Stimulated activated memory B cell treated with anti-CD40 and anti-IgM and Interleukin-4, amounts not matched to agents 10 μg/mL and 1 μg/mL and 100 μg/mL, for 72 hours (primary cell): ENCODE measurements at places on chromosomes 11 and 22.

DNA sequence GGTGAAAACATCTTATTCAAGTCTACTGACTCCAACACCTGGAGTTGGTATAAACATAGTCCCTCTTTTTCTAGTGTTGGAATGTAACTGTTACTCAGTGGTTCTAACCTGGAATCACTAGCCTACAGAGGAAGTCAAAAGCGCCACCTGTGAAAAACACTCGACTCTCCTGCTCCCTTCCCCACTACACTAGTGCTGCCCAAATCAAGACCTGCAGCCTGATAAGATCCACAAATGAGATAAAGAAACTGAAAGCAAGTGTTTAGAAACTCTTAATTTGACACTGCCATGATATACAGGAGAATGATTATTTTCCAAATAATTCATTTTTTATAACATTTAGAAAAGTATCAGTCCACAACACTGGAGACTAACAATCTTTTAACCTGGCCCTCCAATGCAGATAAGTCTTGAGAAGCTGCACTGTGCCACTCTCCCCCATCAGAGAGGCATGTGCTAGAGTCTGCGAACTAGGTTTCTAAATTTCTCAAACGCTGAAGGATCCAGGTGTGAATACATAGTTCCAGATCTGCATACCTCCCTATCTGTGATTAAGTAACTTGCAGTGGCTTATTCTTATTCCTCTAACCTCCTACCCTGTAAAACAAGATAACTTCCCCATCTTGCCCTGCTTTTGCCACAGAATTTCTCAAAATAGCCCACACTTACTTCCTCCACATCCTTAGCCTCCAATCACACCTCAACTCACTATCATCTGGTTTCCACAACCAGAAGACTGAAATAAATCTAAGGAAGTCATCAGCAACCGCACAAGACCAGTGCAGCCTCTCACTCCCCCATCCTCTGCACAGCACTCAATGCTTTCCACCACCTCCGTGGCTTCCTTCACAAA is 88.1 kb downstream of the RRAS2 start:
- peak; percentile 83 for ATAC-seq

GRCh38 chr11:74777038-74777437 is 28.4 kb downstream of the RNF169 start:
- ATAC-seq, result no peak

- ATAC-seq, result peak; percentile 79
Measured at GRCh38 chr11:78228467-78228866, 39.7 kb downstream of the USP35 start.

DNA sequence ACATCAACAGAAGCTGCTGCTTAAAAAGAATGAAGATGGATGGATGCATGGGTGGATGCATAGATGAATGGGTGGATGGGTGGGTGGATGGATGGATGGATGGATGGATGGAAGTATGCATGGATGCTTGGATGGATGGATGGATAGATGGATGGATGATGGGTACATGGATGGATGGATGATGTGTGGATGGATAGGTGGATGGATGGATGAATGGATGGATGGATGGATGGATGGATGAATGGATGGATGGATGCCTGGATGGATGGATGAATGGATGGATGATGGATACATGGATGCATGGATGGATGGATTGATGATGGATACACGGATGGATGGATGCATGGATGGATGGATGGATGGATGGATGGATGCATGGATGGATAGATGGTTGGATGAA is 110.8 kb downstream of the LDLRAD3 start:
- ATAC-seq, result no peak

GRCh38 chr11:530960-531831 is 4.2 kb downstream of the HRAS start:
- ATAC-seq, result no peak

DNA sequence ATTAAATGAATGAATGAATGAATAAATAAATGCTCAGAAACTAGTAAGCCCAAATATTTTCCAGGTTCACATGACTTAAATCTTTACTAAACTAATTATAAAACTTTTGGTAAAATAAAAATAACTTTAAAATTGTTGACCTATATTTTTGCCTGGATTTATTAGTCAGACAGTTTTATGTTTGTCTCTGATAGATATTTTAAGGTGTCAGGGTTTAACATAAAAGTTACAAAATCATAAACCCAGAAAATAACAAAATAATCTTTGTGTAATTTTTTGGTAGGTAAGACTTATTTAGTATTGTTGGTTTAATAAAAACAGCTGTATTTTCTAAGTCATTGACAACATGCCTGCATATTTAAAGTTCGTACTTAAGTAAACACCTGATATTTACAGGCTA is 27.4 kb upstream of the HEPHL1 start:
- ATAC-seq, result no peak

DNA sequence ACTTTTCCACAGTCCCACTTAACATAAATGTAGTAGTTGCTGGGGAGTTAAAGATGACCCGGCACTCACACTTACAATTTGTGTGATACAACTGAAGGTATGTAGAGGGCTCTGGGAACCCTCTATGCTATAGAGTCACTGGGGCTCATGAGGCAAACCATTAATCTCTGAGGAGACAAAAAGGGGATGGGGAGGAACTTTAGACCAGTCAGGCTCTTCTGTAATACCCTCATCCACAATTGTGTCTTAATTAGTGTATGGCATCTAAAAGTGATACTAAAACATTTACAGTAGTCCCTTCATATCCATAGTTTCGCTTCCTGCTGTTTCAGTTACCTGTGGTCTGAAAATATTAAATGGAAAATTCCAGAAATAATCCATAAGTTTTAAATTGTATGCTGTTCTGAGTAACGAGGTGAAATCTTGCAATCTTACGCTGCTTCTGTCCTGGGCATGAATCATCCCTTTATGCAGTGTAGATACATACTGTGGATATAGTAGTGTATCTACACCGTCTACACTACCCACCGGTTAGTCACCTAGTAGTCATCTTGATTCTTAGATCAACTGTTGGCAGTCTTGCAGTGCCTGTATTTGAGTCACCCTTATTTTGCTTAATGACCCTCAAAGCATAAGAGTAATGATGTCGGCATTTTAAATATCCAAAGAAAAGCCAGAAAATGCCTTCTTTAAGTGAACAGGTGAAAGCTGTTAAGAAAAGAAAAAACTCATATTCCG is 12.2 kb downstream of the CBL start:
- ATAC-seq, result no peak

DNA sequence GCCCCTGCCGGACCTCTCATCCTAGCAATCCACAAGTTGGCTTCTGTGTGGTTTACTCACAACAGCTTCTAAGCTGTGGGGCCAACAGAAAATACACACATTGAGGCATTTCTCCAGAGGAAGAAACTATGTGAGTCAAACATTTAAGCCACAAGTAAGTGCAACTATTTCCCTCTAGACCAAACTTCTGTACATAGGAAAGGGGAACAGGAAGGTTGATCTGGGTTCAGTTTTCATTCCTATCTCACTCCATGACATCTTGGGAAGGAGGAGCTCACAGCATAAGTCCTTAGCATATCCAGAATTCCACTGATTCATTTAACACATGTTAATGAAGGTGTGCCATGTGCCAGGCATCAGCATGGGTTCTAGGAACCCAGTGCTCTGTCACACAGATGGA is 72.8 kb upstream of the PICALM start:
- ATAC-seq, result no peak
